ENCODE measurements at places on chromosomes 4 and X.
A peak's percentile ranks its signal among the peaks of the same experiment; 100 is the strongest.

- no peak for DNase-seq
Measured at GRCh38 chr4:24188459-24188858, 298.6 kb upstream of the PPARGC1A start.

- DNase-seq = peak; percentile 28
Measured at GRCh38 chr4:173167758-173168395, 734 bp upstream of the GALNT7 start.

DNA sequence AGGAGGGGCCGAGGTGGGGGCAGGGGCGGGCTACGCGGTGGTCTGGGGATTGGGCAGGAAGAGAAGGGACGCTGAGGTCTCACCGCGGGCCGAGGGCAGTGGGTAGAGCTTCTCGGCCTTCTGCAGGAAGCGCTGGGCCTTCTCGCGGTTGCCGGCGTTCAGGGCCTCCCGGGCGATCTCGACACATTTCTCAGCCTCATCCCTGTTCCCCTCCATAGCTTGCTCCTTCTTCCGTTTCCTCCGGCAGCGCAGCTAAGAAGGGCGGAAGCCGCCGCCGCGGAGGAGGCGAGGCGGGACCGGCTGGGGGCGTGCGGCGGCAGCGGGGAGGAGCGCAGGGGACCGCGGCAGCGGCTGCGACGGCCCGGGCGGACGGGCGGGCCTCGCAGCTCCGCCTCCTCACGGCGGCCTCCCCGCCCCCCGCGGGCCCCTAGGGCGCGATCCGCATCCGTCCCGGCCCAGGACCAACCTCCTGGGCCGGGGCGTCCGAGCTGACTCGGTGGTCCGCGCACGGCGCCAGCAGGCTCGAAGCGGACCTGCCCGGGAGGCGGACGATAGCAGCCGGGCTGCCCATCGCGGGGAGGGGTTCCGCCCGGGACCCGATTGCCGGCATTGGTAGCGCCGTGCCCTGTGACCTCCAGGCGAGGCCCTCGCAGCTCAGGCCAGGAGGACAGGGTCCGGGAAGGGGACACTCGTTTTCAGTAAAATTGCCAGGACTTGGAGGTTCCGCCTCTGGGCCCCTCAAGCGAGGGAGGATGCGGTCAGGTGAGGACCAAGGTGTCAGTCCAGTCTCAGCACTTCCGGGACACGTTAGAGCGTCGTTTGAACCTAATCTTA, at the start of gene DNAJB14:
TSS of gene DNAJB14 (minus strand) at position 263 of the 834 bp plus-strand sequence. CDS start at position 216, 47 bp downstream.
- peak; percentile 77 for DNase-seq

DNA sequence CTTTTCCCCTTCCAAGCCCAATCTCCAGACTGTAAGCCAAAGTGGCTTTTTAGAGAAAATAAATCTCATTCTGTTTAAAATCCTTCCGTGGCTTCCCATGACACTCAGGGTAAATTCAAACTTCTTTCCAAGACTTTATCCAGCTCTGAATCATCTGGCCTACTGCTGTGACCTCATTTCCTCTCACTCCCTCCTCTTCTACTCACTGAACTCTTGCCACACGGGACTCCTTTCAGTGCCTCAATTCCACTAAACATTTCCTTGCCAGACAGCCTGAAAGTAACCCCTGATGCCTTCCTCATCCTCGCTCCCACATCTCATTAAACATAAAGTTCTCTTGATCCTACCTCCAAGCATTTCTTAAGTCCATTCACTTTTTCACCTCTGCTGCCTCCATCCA, 27.8 kb upstream of the RNF128 start:
- DNase-seq = no peak

- no peak for DNase-seq
Measured at GRCh38 chrX:41245641-41246040, 88.3 kb upstream of the DDX3X start.

DNA sequence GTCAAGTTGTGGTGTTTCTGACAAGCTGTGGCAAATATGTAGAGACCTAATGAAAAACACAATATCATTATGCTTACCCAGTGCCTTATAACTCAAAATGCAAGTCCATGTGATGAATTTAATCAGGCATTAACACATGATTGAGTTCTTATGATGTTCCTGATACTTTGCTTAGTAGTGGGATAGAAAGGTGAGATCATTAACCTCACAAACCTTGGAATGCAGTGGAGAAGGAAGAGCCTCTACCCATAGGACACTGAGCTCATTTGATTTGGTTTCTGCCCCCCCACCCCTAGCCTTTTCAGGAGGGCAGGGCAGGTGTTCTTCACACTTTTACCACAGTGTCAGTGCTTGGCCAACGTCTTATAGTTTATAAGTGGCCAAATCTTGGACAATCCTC, 683.6 kb upstream of the CPEB2 start:
- DNase-seq = no peak

- DNase-seq = no peak
Measured at GRCh38 chr4:148831945-148832344, 389.7 kb upstream of the NR3C2 start.

All from CD4-positive, alpha-beta T cell treated with Interferon alpha-2 for 1 hour (primary cell).